ENCODE measurements at places on chromosomes 11 and 22.
A peak's percentile ranks its signal among the peaks of the same experiment; 100 is the strongest.

GRCh38 chr11:30635401-30635989, 49.3 kb upstream of the MPPED2 start:
- no peak for DNase-seq

DNA sequence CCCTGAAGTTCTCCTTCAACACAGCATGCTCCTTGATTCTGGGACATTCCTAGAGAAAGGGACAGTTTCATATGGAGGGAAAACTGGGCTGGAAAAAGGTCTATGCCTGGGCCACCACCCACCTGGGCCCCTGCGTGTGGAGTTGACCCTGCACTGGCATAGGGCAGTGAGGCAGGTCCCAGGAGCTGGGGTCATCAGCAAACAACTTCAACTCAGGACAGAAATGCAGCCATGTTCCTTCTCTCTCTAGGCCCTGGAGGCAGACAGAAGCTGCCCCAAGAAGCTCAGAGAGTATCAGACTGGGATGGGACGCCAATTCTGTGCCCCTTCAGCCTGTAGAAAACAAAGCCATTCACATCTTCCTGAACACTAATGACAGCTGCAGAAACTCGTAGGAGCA, 34.9 kb downstream of the RTL6 start:
- no peak for DNase-seq

DNA sequence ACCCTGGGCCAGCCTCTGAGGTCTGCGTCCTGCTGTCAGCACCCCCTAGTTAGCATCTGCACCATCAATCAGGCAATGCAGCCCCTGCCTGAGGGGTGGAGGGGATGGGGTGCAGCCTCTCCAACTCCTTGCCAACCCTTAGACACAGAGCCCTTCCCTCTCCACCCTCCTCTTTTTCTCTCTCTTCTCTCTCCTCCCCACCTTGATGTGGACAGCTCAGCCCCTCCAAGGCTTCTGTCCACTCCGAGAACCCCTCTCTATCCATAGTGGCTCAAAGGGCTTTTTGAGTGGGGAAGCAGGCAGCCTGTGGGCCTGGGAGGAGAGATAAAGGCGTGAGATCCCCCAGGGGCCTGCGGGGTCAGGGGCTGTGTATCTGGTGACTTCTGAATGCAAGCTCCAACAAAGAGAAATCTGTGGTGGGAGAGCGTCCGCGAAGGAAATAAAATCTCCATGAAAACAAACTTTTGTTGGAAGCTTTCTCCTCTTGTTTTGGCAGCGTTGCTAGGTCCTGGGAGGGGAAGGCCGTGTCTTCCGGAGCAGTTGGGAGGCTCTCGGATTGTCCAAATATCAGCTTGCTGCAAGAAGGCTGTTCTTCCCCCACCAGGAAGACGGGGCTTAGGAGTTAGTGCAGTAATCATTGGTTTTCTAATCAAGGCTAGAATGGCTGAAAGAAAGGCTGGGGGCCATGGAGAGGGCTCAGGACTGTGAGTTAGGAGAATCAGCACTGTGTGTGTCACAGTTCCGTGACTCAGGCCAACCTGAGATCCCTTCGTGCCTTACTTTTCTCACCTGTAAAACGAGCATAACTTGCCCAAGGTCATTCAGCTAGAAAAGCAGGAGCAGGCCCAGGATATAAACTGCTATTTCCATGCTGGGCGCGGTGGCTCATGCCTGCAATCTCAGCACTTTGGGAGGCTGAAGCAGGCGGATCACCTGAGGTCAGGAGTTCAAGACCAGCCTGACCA, 50.3 kb downstream of the PKNOX2 start:
- no peak for DNase-seq

DNA sequence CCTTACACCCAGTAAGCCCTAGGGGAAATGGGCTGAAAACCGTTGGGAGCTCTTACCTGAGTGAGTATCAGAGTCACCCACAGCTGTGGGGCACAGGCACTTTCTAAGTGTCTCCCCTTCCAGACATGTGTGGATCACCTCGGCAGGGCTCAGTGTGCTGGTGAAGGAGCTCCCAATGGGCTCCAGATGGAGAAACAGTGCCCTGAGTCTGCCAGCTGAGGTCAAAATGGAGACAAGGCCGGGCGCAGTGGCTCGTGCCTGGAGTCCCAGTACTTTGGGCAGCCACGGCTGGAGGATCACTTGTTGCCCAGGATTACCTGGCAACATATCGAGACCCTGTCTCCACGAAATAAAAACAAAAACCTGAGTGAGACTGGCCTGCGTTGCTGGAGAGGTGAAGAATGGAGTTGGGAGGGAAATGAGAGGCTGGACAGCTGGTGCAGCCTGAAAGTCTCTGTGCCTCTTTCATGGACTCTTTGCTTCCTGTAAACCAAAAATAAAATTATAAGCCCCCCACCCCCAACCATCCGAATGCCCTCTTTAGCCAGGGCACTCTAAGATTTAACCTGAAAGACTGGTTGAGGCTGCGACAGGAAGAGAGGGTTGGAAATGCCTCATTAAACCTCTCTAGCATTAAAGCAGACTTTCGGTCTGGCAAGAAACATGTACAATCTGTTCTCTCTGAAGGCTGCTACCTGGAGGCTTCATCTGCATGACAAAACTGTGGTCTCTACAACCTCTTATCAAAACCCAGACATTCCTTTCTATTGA, 111.8 kb downstream of the SNX19 start:
- no peak for DNase-seq

DNA sequence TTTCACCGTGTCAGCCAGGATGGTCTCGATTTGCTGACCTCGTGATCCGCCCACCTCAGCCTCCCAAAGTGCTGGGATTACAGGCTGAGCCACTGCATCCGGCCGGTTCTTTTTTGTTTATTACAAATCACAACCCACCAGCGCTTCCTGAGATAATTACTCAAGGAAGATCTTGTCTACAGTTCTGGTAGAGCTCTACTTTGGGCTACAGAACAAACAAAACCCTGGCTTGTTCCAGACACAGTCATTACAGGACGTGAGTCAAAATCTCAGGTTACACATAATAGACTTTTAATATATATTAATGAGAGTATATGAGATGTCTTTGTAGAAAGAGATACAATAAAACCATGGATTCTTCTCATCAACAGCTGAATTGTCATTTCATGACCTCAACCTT, 42.8 kb upstream of the NUP50 start:
- DNase-seq = no peak

- no peak for DNase-seq
These were observed 7.5 kb upstream of the NELL1 start for GRCh38 chr11:20661850-20662249.

GRCh38 chr11:59429924-59430516, 3.8 kb upstream of the OR5A2 start:
- peak; percentile 9 for DNase-seq

DNA sequence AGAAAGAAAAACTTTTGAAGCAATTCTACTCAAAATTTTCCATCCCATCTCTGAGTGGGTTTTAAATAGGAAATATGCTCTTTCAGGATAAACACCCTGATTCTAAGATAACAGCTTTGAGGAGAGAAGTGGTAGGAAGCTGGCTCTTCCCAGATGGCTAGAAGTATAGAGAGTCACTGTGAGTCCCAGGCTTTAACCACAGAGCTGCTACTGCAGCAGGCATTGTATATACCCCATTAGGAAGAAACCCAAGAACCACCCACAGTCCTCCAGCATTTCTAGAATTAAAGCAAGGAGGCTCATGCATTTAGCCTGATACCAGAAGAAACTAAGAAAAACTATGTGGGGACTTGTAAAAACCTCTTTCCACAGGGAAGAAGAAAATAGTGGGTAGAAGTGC, 1405.6 kb upstream of the TENM4 start:
- no peak for DNase-seq

GRCh38 chr22:30984317-30984716, 15.3 kb downstream of the TUG1 start:
- no peak for DNase-seq

- no peak for DNase-seq
These were observed 10.5 kb downstream of the SLC36A4 start for GRCh38 chr11:93187290-93187689.

GRCh38 chr11:73227571-73228211, 9.6 kb downstream of the P2RY2 start:
- no peak for DNase-seq

DNA sequence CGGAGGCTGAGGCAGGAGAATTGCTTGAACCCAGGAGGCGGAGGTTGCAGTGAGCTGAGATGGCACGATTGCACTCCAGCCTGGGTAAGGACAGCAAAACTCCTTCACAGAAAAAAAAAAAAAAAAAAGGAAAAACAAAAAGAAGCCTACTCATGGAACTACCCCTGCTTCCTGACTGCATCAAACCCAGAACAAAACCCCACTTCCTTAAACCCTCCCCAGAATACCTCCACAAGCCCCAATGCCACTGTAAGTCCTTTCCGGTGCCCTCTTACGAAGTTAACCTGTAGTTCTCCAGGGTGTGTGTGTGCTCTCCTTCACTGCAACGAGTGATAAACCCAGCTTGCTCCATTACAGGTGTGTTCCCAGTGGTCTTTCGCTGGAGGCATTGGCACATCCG, 8.6 kb upstream of the TOLLIP start:
- no peak for DNase-seq

DNA sequence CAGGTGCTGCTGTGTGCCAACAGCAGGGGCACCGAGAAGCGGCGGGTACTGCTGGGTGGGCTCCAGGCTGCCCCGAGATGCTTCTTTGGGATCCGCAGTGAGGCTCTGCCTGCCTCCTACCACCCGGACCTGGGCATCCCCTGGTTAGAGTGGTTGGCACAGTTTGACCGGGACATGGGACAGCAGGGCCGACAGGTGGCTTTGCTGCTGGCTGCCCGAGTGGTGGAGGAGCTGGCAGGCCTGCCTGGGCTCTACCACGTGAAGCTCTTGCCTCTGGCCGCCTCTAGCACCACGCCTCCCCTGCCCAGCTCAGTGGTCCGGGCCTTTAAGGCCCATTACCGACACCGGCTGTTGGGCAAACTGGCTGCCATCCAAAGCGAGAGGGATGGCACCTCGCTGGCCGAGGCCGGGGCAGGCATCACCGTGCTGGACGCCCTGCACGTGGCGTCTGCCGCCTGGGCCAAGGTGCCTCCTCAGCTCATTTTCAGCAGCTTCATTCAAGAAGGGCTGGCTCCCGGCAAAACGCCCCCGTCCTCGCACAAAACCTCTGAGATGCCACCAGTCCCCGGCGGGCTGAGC, 1.9 kb downstream of the TIGD3 start:
- no peak for DNase-seq

DNA sequence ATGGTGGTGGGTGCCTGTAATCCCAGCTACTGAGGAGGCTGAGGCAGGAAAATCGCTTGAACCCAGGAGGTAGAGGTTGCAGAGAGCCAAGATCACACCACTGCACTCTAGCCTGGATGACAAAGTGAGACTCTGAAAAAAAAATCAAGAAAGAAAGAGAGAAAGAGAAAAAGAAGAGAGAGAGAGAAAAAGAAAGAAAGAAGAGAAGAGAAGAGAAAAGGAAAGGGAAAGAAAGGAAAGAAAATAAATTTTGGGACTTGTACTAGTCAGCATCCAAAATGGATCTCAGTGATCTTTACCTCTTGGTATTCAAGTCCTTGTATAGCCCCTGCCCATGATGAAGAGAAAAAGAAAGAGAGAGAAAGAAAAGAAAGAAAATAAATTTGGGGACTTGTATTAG, 22.2 kb upstream of the PICALM start:
- no peak for DNase-seq

Data from T follicular helper cell (primary cell).